ENCODE measurements at places on chromosomes 2 and 18.

DNA sequence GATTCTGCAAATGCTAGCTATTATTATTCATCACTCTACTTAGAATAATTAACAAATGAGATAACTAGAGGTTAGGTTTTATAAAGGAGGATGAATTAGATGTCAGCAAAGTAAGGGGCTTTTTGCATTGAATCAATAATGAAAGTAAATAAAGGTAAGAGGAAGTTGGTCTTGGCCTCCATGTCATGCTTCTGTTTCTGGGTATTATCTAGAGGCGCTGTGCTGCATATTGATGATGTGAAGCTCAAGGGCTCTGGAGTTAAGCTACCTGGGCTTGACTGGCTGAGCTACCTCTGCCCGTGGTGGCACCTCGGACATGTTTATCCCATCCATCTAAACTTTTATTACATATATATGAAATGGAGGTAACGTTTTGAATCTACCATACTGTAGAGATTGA is 350.9 kb downstream of the PARD3B start:
- DNase-seq, result no peak

GRCh38 chr2:207341804-207342203 is 176.1 kb upstream of the KLF7 start:
- no peak for DNase-seq

GRCh38 chr2:163983911-163984310 is 248.1 kb upstream of the FIGN start:
- DNase-seq, result no peak

GRCh38 chr2:230564805-230565779 is 147.6 kb upstream of the CAB39 start:
- no peak for DNase-seq

Measured in hematopoietic multipotent progenitor cell treated with erythropoietin and hydrocortisone succinate and interleukin-3 and kit ligand, for 17 days (in vitro differentiated cells).